ENCODE measurements at places on chromosomes 12 and 14.

DNA sequence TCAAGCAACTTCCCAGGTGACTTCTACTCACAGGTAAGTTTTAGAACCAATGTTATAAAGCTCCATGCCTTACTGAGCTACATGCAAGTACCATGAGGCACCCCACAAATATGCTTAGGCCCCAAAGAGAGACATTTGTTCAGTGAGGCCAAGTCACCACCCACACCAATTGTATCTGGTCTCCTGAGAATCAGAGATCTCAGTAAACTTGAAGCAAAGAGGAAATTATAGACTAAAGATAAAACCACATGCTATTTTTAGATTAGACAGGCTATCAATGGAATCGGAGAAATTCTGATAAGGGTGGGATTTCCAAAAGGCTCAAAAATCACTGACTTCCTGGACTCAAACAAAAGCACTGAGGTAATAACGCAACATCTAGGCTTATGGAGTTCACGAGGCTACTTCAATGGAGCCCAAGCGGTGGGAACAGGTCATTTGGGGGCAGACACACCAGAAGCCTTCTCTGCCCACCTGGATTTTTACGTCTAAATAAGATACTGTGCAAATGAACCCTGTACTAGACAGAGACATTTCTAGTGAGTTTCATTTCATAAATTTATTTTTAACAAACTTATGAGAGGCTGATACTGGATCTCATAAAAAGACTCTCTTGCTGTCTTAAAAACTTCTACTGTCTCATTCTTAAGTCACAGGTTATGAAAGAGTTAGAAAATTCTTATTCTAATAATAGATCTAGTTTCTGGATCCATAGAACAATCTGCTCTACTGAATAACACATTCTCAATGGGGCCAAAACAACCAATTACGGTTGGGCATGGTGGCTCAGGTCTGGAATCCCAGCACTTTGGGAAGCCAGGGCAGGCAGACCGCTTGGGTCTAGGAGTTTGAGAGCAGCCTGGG lies 7.7 kb downstream of the SLC15A4 start:
- DNase-seq = no peak

DNA sequence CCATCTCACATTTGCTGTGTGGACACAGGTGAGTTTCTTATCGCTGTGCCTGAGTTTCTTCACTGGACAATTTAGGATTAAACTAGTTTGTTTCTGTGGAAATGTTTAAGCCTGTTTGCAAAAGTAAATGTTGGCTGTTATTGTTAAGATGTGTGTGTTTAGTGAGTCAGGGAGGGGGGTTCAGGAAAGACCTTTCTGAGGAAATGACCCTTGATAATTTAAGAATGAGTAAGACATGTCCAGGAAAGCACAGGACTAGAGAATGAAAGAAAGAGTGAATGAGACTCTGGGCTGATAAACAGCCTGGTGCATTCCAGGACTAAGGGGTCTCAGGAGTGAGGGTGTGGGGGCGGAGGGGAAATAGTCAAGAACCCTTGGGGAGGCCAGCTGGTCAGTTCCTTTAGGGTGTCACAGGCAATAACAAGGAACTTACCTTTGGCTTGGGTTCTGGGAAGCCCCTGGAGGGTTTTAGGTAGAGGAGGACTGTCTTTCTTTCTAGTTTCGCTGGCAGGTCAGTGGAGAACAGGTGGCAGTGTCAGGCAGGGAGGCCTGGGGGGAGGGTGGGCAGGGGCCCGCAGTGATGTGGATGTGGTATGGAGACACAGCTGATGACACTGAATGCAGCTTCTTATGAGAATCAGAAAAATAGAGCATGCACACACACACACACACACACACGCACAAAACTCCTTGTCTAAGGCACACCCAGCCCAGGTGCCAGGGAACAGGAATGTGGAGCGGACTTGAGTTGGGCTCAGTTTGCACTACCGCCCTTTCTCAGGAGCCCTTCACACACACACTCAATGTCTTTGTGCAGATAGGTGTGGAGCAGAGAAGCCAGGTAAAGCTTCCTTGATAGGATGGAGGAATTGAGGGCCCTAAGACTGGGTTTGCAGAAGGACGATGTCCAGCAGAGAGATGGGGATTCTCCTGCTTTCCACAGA lies 1005.5 kb downstream of the VRK1 start:
- DNase-seq = no peak

DNA sequence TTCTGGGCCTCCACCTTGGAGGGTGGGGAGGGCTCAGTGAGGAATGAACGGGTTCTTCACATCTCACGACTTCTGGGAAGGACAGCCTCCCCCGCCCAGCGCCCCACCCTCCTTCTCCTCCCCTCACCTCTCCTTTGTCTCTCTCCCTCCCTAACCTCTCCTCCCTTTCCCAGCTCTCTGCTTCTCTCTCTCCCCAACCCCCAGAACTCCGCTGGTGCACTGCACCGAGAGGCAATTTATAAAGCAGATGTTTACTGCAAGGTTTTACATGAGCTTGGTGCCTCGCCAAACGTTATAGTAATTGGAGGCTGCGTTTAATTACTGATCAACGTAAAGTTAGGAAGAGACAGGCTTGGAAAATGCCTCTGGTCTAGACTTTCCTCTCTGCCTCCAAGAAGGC lies 42.9 kb upstream of the FAM222A start:
- DNase-seq = no peak

- no peak for DNase-seq
These were observed 192.2 kb upstream of the LMNTD1 start for GRCh38 chr12:25745281-25745680.

GRCh38 chr14:88556581-88556980 lies 1.8 kb upstream of the PTPN21 start:
- peak; percentile 40 for DNase-seq

DNA sequence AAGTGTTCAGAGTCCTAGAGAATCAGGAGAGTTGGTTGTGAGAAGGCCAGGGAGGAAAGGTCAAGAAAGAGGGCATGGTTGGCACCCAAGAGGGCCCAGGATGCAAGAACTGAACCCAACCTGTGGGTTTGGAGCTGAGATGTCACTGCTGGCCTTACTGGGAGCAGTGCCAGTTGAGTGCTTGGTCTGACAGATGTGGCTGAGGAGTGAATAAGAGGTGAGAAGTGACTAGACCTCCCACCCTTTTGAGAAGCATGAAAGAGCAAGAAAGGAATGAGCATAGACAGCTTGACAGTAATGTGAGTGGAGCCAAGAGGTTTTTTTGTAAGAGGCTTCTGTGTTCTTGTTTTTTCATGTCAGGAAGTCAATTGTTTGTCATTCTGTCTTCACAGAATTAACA lies 95.3 kb downstream of the FGD4 start:
- no peak for DNase-seq

DNA sequence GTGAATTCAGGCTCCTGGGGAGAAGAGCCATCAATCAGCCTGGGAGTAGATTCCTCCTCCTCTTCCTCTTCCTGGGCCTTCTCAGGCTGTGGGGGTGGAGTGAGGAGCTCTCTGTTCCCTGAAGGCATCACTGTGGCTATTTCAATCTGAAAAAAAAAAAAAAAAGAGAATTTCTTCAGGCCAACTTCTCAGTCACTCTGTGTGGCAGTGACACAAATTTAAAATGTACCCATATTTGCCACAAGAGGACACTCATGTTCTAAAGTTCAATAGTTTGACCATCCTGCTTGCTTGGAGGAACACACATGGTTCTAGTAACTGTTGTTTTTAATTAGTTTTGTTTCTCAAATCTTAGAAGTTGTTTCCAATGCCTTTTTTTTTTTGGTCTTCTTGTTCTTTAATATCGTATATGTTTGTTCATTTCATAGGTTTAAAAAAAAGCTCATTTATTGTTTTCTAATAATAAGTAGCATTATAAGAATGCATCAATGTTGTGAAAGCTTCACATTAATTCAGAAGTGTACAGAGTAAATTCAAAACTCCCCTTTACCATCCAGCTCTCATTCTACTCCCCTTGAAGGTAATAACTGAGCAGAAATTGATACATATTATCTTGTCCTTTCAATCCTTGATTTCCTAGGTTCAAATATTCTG lies 23.3 kb upstream of the CCER1 start:
- peak; percentile 87 for DNase-seq

GRCh38 chr12:76717314-76717713 lies 46.6 kb upstream of the ZDHHC17 start:
- DNase-seq = no peak

- no peak for DNase-seq
These were observed 40.6 kb upstream of the FKBP4 start for GRCh38 chr12:2754208-2754607.

- no peak for DNase-seq
These were observed 400.2 kb downstream of the TMEM121 start for GRCh38 chr14:105926373-105927095.

- no peak for DNase-seq
These were observed 68.0 kb downstream of the GSC start for GRCh38 chr14:94701861-94702370.

DNA sequence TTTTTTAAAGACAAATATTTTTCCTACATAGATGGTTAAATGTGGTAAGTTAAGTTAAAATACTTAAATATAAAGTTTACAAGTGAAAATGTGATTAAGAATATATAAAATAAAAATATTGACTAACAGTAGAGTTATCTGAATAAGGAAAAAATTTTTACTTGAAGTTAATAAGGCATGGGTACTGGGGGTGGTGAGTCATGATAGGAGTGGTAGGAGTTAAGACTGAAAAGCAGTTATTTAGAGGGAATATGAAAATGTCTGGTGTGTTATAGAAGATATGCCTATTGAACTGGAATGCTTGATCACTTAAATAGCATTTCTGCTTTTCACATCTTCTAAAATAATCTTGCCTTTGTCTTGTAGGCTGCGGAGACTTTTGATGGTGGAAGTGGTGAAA lies 68.7 kb downstream of the CCDC91 start:
- DNase-seq = no peak

- DNase-seq = no peak
These were observed 753.3 kb downstream of the SLC6A15 start for GRCh38 chr12:84159260-84159659.

DNA sequence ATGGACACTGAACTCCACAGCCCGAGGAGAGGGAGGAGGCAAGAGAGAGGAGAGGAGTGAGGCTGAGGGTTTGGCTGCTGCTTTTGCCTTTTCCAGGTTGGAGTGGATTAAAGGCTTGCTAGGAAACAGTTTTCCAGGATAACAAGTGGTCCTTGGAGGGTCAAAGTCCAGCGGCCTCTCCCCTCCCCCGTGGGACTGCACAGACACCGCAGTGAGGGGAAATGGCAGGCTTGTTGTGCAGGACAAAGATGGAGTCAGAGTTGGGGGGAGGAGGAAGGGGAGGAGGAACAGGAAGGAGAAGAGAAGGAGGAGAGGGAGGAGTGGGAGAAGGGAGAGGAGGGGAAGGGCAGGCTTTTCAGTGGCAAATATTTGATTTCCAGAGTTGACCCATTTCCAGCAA lies 245.5 kb downstream of the RBM19 start:
- no peak for DNase-seq

- DNase-seq = peak; percentile 13
These were observed 40.2 kb upstream of the TMEM179 start for GRCh38 chr14:104644656-104645378.

DNA sequence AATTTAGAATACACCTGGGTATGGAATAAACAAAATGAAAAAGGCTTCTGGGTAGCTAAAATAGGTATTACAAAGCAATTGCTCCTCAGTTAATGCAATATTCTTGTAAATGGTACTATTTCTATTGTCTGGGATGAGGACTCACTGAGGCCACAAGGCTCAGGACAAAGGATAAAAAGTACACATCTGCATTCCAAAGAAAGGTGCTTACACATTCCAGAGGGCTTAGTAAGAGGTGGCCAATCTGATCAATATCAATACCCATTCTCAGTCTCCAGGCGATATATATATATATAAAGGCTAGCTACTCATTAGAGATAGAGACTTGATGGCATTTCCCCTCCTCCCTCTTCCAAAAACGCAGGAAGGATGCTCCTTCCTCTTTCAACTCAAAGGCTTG lies 43.8 kb downstream of the ATXN7L3B start:
- no peak for DNase-seq

DNA sequence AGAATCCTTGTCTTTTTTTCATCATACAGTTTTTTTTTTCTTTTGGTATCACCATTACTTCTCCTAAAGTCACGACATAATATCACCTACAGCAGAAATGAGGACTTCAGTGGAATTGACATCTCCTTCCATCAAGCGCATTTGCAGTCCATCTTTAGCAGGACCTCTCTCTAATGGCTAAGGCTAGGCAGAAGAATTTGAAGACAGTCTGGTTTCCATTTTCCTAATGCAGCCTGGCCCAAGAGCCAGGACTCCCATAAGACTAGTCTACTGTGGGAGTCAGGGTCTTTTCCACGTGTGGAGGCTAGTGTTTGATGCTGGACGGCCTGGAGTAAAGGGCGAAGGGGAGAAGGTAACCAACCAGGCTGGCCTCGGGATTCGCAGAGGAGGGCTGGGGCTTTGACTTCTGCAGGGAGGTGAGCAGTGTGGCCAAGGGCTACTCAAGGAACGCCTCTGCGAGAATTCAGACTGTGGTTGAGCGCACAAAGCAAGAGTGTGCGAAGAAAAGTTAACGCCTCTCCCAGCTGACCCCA lies 769 bp upstream of the ZNF740 start:
- no peak for DNase-seq

GRCh38 chr12:1947081-1947480 lies 28.6 kb upstream of the CACNA2D4 start:
- DNase-seq = peak; percentile 80

DNA sequence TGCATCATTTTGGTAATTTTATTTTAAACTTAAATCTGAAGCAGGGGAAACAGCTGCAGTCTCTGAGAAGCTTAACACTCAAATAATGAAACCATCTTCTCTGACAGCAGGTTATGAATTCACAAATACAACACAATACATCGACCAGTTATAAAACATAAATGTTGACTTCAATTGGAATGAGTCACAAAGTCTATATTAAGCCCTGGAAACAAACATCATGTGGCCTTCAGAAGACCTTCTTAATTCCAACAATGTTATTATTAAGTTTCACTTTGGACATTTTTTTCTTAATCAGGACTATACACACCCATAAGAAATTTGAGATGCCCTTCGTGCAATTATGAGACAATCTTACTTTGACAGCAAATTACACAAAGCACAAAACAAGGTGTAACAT lies 68.9 kb downstream of the CEP128 start:
- no peak for DNase-seq

DNA sequence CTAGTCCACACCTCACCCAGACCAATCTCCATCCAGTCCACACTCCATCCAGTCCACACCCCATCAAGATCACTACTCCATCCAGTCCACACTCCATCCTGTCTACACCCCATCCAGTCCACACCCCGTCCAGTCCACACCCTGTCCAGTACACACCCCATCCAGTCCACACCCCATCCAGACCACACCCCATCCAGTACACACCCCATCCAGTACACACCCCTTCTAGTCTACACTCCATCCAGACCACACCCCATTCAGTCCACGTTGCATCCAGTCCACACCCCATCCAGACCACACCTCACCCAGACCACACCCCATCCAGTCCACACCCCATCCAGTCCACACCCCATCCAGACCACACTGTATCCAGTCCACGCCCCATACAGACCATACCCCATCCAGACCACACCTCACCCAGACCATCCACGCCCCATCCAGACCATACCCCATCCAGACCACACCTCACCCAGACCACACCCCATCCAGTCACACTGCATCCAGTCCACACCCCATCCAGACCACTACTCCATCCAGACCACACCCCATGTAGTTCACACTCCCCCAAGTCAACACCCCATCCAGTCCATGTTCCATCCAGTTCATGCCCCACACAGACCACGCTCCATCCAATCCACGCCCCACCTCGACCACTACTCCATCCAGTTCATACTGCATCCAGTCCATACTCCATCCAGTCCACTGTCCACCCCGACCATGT lies 116.6 kb upstream of the RTL1 start:
- DNase-seq = no peak

Data from AG10803 (cell line).